Stimulated activated CD8-positive, alpha-beta memory T cell treated with anti-CD3 and anti-CD28 coated beads, Interleukin-15, amount 100 ng/mL, for 24 hours (primary cell): ENCODE measurements at places on chromosomes 4 and X.

DNA sequence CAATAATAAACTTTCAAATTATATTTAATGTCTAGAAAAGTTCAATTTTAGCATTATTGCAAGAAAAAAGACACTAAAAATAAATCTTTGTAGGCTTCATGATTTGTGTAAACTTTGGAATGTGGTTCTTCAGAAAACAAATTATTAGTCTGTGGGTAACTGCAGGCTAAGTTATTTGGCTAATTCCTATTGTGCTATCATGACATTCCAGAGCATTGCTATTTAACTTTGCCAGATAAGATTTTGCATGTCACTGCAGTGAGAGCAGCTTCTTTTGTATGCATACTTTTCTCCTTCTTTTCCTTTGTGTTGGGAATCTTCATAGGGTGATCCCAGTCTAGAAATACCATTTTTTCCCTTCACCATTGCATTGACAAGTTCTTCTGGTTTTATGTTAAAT, 130.0 kb downstream of the AWAT2 start:
- no peak for DNase-seq

DNA sequence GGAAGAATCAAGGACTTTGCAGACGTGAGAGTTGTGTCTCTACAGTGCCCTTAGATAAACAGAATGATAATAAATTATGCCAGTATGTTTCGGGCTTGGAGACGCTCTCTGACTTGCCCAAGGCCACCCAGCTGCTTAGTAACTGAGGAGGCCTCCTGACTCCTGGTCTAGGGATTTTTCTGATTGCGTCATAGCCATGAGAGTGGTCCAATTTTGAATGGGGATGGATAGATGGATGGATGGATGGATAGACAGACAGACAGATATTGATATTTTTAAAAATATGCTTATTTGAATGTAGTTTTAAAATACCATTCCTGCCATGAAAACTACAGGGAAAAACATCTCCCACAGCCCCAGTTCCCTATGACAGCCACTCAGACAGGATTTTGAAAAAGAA, 15.5 kb downstream of the ARHGAP36 start:
- no peak for DNase-seq

DNA sequence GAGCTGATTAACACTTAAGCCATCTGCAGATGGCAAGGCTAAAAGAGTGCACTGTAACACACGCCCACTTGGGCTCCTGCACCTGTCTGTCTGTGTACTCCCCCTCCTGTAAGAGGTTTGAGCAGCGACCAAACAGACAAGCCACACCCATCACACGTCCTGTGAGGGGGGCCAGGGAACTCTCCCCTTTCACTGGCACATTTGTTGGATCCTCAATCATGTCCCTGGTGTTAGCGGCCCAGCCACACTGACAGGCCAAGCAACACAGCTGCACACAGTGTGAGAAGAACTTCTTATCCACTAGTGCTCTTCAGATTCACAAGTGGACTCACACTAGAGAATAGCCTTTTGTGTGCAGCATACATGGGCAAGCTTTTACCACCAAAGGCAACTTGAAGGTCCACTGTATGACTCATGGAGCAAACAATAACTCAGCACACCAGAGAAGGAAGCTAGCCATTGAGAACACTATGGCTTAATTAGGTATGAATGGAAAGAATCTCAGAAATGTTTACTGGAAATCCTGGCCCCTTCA, 29.1 kb upstream of the UTP14A start:
- no peak for DNase-seq

DNA sequence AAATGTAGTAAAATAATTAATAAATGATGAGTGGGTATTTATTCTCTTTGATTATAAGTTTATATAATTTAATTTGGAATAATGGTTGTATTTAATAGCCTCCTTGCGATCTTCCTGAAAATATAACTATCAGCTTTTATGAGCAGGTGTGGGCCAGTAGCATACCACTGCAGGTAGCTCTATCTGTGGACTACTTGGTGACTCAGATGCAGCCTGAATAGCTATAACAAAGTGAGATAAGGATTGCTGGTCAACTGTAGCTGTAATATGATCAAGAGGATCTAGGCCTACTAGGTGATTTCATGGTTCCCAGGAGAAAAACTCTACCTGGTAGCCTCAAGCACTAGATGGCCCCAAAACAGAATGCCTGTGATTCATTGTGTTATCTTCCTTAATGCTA, 47.1 kb upstream of the BMP15 start:
- DNase-seq, result no peak
